Stromal cell of bone marrow (primary cell): ENCODE measurements at places on chromosomes 2 and 18.

GRCh38 chr2:101983486-101983885 is 8.3 kb upstream of the IL1R2 start:
- no peak for DNase-seq

GRCh38 chr2:200962811-200963123 is 693 bp downstream of the ORC2 start:
- no peak for DNase-seq

DNA sequence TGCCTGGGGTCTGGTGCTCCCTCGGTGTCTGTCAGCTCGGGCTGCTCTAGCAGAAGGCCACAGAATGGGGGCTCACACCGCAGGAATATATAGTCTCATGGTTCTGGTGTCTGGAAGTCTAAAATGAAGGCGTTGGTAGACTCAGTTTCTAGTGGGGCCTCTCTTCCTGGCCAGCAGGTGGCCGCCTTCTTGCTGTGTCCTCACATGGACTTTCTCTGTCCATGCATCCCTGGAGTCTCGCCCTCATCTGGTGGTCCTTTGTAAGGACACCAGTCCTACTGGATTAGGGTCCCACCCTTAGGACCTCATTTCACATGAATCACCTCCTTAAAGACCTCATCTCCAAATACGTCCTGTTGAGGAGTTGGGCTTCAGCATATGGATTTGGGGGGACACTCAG is 65.7 kb downstream of the RRM2 start:
- DNase-seq, result no peak

DNA sequence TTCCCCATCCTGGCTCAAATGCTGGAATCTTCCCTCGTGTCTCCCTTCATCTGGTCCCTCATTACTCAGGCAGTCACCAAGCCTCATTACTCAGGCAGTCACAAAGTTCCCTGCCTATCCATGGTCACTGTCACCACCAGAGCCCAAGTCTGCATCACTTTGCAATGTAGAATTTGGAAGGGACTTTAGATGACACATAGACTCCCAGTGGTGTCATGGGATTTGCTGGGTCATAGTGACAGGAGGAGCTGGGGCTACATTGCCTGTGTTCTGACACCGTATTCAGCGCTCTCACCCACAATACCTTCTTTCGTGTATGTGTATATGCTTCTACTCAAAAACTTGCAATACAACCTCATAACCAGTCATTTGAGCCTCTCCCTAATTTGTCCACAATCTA is 2.1 kb upstream of the EMILIN1 start:
- DNase-seq, result no peak

- DNase-seq, result peak; percentile 54
Measured at GRCh38 chr2:37389989-37390765, 45.7 kb downstream of the QPCT start.
